ENCODE measurements at places on chromosomes 12 and 14.

DNA sequence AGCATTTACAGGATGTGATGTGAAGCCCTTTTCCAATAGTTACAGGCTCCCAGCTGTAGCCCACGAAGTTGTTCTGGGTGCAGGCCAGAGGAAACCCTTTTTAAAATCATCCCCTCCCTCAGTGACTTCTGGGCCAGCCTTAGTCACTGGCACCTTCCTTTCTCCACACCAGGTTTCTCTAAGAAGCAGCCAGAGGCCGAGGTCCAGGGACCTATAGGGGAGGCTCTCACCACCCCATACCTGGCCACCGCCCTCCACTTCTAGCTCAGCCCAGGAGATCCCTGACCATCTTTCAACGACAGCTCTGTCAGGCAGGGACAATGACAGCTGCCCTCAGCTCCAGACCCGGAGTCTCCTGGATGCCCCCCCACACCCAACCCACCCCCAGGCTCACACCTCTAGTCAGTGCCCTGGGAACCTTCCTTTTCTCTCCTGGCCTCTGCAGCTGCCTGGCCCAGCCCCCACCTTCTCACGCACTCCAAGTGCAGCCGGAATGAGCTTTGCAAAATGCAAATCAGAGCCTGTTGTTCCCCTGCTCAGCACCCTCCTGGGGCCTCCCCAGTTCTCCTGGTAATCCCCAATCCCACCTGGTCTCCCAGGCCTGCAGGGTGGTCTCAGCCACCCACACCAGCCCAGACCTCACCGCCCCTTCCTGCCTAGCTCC lies 46.7 kb downstream of the TESC start:
- DNase-seq, result no peak

- DNase-seq, result no peak
These were observed 40.6 kb upstream of the MEG3 start for GRCh38 chr14:100785338-100785615.

GRCh38 chr12:3323002-3323685 lies 167.9 kb upstream of the PRMT8 start:
- DNase-seq, result no peak

DNA sequence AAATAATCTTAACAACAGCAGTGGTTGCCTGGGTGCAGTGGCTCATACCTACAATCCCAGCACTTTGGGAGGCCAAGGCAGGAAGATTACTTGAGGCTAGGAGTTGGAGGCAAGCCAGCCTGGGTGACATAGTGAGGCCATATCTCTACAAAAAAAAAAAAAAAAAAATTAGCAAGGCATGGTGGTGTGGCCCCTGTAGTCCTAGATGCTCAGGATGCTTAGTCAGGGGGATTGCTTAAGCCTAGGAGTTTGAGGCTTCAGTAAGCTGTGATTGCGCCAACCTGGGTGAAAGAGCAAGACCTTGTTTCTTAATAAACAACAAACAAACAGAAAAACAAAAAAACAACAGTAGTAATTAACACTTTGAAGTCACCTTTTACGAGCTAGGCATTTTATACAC lies 642 bp upstream of the ACSM4 start:
- no peak for DNase-seq

DNA sequence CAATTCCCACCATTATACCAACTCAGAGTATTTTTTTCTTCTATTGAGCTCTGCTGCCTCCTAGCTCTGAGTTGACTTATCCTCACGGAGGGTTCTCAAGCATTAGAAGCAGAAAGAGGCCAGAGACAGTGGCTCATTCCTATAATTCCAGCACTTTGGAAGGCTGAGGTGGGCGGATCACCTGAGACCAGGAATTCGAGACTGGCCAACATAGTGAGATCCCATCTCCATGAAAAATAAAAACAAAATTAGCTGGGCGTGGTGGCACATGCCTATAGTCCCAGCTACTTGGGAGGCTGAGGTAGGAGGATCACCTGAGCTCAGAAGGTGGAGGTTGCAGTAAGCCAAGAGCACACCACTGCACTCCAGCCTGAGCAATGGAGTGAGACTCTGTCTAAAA lies 21.0 kb downstream of the HPD start:
- DNase-seq, result no peak

DNA sequence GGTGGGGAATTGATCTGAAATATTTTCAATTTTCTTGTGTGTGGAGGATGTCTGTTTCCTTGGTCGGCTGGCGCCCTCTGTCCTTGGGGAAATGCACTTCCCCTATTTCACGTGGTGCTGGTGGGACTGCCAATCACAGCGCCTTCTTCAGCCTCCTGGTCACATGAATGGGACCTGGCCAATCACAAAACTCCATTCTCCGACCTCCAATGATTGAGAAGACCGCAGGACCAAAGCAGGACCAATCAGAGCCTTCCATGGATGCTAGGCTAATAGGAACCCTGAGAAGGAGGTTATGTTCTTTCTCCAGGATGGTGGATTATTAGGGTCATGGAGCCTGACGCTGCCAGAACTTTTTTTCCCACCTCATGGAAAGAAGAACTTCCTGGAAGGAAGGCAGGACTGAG lies 188.7 kb downstream of the TTC8 start:
- DNase-seq, result no peak

GRCh38 chr12:99824900-99825542 lies 159.7 kb downstream of the ANKS1B start:
- no peak for DNase-seq

- DNase-seq, result peak; percentile 19
These were observed 18.0 kb downstream of the TNFAIP2 start for GRCh38 chr14:103141117-103141796.

- no peak for DNase-seq
These were observed 7.0 kb downstream of the MTHFD1 start for GRCh38 chr14:64394977-64395633.

DNA sequence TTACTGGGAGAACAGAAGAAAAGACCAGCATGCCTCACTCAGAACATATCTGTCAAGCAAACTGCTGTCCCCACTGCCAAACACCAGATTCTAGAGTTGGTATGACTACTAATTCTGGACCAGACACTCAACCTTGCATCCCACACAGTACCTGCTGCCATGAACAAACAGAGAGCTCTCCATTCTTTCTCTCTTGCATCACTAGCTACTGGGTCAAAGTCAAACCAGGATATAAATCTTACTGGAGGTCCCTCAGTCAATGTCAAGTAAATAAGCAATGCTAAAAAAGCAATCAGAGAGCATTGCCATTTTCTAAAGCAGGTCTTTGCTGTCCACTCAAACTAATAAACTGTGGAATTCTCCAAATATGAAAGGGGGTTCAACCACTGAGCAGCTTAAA lies 452.4 kb upstream of the SEL1L start:
- no peak for DNase-seq

- DNase-seq, result peak; percentile 42
These were observed 54.5 kb upstream of the FRS2 start for GRCh38 chr12:69415471-69416275.

DNA sequence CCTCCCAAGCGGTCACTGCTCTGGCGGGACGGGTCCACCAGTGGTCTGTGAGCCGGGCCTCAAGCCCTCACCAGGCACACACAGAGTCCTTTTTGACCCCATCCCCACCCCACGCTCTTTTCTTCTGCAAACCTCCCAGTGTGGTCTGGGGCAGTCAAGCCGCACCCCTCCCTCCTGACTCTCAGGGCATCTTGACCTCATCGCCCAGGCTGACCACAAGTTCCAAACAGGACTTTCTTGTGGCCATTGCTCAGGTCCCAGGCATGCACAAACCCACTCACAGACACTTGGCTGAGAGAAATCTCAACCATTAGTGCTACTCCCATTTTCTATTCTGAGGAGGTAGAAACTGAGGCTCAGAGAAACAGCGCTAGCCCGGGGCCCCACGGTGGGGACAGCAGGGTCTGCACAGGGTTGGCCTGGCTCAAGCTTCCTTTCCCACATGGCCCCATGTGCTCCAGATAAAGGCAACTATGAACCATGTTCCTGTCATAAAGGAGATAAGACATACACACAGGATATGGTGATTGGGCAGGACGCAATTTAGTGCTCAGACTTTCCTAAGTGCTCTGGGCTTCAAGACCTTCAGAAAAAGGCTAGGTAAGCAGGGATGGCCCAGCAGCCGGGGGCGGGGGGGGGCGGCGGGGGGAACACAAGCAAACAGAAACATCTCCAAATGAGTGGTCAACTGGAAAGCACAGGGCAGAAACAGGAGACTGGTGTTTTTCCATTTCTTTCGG lies 69.6 kb downstream of the ITPK1 start:
- DNase-seq, result no peak

DNA sequence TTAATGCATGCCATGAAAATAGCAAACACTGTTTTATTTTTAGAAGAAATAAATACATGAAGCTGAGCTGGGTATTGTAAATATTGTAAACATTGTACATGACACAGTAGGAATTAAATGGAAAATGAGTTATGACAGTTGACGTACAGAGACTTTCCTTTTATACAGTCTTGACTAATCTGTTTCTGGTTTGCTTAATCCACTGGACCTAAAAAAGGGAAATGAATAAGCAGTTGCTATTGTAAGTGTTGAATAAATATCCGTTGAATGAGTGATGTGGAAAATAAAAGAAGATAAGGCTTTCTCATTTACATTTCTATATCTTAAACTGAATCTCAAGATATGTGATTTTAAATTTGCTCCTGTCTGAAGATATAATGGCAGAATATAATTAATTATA lies 15.0 kb downstream of the PMCH start:
- no peak for DNase-seq

DNA sequence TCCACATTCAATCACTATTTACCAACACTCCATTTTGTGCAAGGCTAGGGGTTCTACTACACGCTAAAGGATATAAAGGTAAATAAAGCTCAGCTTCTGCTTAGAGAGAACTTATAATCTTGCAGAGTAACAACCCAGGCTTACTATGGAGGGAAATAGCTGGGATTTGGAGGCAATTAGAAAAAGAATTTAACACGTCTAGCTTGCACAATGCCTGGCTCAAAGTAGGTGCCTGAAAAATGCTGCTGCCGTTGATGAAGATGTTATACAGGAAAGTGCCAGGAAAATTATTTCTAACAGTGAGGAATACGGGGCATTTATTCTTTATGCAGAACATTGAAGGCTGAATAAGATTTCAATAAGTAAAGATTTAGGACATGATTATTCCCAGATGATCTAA lies 214.2 kb downstream of the KITLG start:
- no peak for DNase-seq

DNA sequence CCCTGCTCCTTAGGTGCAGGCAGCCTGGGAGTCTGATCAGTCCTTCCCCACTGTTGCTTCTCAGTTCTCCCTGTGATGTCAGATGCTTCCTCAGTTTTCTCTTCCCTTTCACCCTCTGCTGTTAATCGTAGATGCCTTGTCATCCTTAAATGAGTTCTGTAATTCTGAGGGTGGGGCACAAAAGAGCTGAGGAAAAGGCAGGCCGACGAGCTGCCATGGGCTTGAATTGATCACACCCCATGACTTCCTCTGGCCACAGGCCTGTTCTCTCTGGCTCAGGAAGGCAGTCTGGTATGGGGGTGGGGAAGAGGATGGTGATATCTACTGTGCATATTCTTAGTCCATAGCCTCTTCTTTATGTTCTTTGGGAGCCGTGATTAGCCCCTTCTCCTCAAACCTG lies 5.2 kb upstream of the AP1G2 start:
- no peak for DNase-seq

DNA sequence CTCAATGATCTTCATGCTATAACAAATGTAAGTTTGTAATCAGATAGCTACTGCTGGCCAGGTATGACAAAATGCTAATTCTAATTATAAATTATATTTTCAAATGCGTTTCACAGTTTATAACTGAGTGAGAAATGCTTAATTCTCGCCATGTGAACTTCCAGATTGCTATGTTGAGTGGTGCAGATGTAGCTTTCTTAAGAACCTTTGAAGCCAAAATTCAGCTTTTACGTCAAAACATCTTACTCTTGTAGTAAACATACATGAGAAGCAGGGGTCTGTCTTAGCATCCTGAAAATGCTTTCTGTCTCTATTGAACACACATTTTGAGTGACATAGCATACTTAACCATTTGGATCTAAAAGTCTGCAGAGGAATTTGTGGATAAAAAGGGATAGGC lies 176.5 kb upstream of the PRICKLE1 start:
- no peak for DNase-seq

DNA sequence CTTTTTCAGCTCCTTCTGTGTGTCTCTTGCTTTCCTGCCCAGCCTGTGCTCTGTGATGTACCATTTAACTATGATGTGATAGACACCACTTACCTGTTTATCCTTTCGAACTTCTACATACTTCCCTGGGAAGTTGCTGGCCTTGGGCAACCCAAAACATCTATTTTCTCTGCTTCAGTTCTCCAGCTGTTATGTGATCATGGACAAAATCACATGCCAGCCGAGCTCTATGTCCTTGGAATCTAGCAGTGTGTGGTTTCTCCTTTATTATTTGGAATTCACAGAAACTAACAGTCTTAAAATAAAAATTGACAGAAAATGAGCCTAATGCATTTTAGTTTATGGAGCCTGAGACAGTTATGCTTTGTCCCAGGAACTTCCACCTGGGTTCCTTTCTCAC lies 22.9 kb downstream of the BMAL2 start:
- DNase-seq, result no peak

DNA sequence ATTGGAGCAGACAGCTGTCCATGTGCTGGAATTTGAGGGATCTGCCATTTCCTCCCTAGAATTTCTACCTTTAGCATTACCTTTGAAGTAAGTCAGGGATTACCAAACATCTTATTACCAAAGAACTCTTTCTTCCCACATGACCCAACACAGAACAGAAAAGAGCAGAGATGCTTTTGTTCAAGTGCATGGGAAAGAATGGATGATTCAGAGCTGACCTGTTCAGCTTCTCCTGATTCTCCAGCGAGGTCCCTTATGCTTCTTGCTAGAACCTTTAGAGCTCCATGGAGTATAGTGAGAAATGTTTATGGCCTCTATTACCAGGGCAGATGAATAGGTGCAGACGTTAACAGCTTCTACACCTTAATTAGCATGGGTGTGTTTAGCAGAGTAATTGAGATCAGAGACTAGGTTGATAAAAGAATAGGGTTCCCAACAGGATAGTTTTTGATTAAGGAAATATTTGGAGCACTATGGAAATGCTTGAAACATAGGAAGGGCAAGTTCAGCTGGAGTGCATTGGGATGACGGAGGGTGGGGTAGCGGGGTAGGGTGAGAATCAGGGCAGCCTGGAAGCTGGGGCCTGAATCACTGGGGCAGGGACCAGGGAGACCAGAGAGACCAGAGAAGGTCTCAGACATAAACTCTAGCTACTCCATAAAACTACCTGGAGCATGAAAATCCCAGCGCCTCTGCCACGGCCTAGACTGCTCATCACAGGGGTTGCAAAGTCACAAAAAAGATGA lies 223.7 kb downstream of the CACNA1C start:
- no peak for DNase-seq

GRCh38 chr14:92209141-92209540 lies 87.4 kb downstream of the CPSF2 start:
- DNase-seq, result no peak

All from SW 1271 (cell line).